ENCODE measurements at places on chromosomes 1 and 21.

- no peak for DNase-seq
Measured at GRCh38 chr1:110012100-110012780, 22.2 kb upstream of the STRIP1 start.

GRCh38 chr1:244214009-244214967, 163.2 kb downstream of the ZBTB18 start:
- no peak for DNase-seq

DNA sequence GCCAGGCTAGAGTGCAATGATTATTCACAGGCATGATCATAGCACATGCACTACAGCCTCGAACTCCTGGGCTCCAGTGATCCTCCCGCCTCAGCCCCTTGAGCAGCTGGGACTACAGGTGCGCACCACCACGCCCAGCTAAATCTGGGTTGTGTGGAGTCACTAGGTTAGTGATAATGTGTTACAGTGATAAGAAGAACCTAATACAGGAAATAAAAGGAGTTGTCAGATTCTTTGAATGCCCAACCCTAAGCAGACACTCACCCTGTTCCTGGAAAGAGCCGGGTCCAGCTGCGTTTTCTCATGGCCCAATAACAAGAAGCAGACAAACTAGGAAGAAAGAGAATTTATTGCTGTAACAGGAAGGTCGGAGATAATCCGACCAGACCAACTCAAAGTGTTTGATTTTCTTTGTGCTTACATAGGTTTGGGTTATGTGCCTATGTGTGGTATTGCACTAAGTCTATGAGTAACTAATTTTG, 8.8 kb downstream of the IFNGR2 start:
- DNase-seq, result no peak

- no peak for DNase-seq
Measured at GRCh38 chr1:184752656-184753055, 2.0 kb downstream of the EDEM3 start.

- no peak for DNase-seq
Measured at GRCh38 chr1:167428395-167428794, 89.9 kb downstream of the CD247 start.

DNA sequence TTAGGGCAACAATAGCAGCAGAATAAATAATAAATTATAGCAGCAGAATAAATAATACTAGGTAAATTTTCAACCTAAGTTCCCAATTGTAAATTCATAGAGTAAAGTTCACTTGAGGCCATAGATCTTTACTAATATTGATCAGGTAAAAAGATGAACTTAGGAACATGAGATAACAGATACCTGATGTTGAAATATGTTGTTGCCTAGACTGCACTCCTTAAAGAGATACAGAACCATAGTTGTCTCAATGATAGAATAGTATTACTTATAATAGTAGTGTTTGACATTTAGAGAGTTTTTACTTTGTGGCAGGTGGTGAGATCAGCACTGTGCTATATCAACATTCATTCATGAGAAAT, 378 bp upstream of the F13B start:
- no peak for DNase-seq

GRCh38 chr1:53359225-53359933, 31.5 kb upstream of the LRP8 start:
- no peak for DNase-seq

GRCh38 chr1:175893192-175893591, 149.8 kb upstream of the TNR start:
- no peak for DNase-seq

DNA sequence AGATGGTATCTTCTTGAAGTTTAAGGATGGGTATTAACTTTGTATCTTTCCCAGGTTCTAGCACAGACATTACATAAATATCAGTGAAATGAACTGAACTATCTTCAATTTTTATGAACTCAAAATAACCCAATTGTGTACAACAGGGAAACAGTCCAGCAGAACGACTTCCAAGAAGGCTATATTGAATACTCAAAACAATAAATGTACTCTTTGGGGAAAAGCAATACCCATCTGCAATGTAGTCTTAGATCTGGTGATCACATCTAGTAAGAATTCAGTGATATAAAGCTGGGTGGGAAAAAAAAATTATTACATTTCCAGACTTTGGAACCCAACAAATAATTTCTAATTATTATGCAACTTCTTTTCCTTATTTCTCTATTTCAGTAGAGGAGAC, 33.1 kb upstream of the GORAB start:
- DNase-seq, result no peak

GRCh38 chr1:203340112-203340790, 10.7 kb downstream of the FMOD start:
- DNase-seq, result no peak

GRCh38 chr1:162366671-162367070, 10.0 kb downstream of the SPATA46 start:
- DNase-seq, result no peak

- no peak for DNase-seq
Measured at GRCh38 chr1:226064816-226065248, 2.3 kb downstream of the H3-3A start.

GRCh38 chr1:206856674-206857464, 8.6 kb upstream of the IL20 start:
- no peak for DNase-seq

DNA sequence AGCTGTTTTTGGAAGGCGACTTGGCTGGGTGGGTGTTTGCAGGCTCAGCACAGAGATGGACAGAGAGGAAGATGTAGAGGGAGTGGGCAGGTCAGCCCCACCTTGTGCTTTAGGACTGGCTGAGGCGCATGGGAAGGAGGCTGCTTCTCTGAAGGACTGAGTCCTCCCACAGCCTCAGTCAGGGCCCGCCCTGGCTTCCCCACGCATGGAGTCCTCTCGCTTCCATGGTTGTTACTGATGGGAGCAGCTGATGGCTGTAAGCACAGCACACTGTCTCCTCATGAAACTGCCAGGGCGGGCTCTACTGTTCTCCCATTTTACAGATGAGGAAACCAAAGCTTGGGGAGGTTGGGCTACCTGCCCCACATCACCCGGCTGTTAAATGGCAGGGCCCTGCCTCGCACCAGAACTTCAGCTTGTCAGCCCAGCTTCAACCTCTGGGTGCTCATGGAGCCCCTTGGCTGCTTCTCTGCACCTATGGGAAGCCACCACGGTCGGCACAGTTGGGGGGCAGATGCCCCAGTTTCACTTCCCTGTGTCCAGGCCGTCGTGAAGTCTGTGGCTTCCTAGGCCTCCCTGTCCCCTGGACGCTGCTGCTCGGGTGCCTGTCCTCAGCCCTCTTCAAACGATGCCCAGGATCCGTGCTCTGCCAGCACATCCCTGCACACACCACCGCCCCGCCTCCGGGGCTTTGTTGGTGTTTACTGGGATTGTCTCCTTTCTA, 2.4 kb downstream of the TMEM201 start:
- DNase-seq, result no peak

DNA sequence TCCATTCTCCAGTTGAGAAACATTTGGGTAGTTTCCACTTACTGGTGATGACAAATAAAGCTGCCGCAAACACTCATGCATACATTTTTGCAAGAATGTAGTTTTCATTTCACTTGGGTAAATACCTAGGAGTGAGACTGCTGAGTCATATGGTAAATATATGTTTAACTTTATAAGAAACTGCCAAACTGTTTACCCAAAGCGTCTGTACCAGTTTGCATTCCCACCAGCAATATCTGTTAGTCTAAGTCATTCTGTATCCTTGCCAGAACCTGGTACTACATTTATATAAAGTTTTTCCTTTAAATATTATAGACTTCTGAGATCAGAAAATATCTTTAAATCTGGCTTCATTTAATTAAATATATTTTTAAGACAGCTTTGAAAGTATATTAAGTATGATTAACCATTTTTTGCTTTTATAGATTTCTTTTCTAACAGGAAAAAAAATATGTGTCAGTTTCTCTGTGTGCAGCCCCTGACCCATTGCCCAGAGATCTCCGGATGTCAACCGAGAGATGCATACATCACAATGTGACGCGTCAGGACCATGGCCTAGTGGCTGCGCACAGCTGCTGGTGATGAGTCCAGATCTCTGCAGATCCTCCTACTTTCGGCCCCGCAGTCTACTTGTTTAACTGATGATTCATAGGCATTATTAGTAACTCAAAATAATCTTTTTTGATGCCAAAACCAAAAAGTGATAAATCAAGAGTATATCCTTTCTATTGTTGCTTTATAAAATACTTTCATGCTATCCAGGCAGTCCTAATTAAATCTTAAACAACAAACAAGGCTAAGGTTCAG, 227.1 kb upstream of the MAP1LC3C start:
- DNase-seq, result no peak

GRCh38 chr21:45590726-45591618, 48.7 kb upstream of the SLC19A1 start:
- DNase-seq, result peak; percentile 26

- DNase-seq, result no peak
Measured at GRCh38 chr21:38496224-38496623, 2.1 kb downstream of the ERG start.

DNA sequence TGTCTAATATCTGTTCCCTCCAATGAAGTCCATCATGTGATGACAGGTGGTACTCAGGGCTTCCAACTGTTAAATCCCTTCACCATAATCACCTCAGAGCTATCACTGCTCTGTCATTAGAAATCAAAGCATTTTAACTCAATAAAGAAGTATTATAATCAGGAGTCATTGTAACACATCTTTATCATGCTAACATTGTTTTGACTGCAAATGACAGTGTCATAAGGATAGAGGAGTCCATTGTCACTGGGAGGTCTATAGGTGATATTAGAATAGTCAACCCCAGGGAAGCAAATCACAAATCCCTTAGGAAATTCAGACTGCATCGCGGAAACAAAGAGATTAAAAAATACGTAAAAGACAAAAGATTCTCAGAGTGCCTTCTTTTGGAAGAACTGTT, 30.8 kb downstream of the LRRC53 start:
- no peak for DNase-seq

- no peak for DNase-seq
Measured at GRCh38 chr21:29697555-29698193, 242.1 kb downstream of the GRIK1 start.

Data from stimulated activated CD4-positive, alpha-beta T cell treated with anti-CD3 and anti-CD28 coated beads, Interleukin-15, amount 100 ng/mL, for 1 hour (primary cell).